Stimulated activated CD4-positive, alpha-beta T cell treated with anti-CD3 and anti-CD28 coated beads, TNF-alpha, amount 100 ng/mL, for 24 hours (primary cell): ENCODE measurements at places on chromosomes 5 and 9.

- peak; percentile 83 for DNase-seq
These were observed 139.2 kb upstream of the SMARCA2 start for GRCh38 chr9:1875921-1876448.

GRCh38 chr5:176171171-176171760 is 67.0 kb upstream of the SIMC1 start:
- DNase-seq, result no peak

DNA sequence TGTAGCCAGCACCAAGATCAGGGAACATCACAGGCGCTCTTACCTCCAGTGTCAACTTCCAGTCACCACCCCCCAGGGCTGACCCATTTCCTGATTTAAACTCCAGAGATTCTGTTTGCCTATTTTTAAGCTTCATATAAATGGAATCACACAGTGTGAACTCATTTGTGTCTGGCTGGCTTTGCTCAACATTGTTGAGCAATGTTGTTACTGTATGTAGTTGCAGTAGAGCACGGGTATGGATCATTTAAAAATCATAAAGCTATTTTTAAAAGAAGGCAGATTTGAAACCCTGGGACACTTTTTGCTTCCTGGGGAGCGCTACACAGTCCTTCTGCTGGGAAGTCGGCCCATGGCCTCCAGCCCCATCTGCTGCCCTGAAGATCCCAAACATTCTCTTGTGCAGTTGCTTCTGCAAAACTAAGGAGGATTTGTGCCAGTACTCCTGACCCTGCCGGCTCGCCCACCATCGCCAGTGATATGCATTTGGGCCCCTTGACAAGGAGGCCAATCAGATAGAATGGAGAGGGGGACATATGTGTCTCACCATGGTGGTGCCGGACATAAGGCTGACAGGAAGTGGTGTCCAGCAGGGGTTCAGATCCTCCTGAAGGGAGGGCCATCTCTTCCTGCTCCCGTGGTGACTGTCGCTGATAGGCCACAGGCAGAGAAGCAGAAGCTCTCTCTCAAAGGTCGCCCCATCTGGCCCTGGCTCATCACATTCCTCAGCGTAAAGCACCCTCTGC is 13.3 kb downstream of the DCANP1 start:
- no peak for DNase-seq

DNA sequence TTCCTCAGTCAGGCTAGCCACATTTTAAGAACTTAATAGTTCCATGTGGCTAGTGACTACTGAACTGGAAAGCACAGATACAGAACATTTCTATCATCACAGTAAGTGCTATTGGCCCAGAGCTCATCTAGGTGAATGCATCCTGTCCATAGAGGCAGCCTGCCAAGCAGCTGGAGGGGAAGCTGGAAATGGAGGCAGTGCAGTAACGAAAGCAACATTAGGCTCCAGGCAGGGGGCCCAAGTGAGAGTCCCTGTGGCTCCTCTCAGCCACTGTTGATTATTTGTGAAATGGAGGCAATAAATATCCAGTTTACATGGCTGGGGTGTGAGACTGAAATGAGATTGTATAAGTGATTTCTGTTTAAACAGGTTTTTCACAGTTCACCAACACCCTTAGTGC is 227.2 kb upstream of the KLF9 start:
- DNase-seq, result no peak

DNA sequence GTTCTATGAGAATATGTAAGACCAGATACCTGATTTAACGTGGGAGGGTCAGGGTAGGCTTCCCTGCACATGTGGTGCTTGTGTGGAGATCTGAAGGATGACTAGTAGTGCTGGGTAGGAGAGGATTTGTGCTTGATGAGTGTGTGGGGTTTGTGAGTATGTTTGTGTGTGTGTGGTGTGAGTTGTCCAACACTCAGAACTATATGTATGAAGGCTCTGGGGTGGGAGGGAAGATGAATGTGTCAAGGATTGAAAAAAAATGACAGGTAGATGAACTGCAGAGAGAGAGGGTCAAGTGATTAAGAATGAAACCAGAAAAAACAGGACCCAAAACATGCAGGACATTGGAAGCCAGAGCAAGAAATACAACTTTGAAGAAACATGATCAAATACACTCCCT is 154.6 kb upstream of the NR3C1 start:
- DNase-seq, result no peak

GRCh38 chr5:146745931-146746577 is 132.5 kb downstream of the PPP2R2B start:
- no peak for DNase-seq

DNA sequence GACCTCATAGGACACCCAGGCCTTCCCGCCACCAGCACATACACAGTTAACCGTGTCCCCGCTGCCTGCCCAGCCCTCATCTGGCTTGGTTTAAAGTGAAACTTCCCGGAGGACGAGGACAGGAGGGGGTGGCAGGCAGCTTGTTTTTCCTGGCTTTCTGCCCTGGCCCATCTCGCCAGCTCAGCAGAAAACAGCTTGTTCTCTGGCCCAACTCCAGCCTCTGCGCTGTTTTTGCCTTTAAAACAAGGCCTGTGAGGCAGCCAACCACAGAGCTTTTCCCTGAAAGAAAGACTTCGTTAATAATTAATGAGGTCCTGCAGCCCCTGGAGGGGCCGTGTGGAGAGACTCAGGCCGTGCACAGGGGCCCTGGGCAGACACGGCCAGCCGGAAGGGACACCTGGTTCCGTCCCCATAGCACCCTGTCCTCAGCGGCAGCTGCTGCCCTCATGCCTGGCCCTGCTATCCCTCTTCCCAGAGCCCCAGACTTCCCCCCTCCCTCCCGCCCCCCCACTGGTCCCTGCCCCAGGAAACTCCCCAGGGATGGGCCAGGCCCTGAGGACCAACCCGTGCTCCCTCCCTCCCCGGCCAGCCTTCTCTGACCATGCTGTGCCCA is 108.7 kb downstream of the RXRA start:
- DNase-seq, result no peak

- DNase-seq, result no peak
These were observed 139.8 kb downstream of the ESM1 start for GRCh38 chr5:54845567-54845941.

GRCh38 chr5:33072726-33073125 is 361.6 kb downstream of the NPR3 start:
- no peak for DNase-seq

DNA sequence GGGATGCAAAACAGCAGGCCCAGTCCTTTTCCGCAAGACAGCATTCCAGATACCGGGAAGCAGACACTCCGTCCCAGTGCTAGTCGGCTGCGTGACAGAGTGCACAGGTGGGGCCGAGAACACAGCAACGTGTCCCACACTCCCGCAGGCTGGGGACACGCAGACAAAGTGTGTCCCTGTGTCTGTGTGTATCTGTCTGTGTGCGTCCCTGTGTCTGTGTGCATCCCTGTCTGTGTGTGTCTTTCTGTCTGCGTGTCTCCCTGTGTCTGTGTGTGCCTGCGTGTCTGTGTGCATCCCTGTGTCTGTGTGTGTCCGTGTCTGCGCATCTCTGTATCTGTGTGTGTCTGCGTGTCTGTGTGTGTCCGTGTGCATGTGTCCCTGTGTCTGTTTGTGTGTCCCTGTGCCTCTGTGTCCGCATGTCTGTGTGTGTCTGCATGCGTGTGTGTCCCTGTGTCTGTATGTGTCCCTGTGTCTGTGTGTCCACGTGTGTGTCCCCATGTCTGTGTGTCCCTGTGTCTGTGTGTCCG is 137.0 kb downstream of the MRPL36 start:
- DNase-seq, result no peak

GRCh38 chr5:101643794-101644193 is 652.3 kb downstream of the SLCO4C1 start:
- no peak for DNase-seq

GRCh38 chr5:52864371-52864770 is 76.7 kb downstream of the ITGA1 start:
- DNase-seq, result no peak

DNA sequence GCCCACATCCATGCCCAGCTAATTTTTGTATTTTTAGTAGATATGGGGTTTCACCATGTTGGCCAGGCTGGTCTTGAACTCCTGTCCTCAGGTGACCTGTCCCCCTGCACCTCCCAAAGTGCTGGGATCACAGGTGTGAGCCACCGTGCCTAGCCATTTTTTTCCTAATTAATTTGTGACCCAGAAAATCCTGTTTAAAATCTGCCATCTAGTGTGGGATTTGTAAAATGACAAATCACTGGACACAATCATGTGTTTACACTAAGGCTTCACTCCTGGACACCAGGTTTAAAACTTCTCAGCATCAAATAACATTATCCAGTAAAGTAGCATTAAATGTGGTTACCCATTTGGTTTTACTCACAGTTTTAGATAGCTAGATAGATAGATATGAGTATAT is 18.6 kb upstream of the KDM4C start:
- no peak for DNase-seq

GRCh38 chr5:3612591-3613042 is 17.0 kb downstream of the IRX1 start:
- no peak for DNase-seq

- no peak for DNase-seq
These were observed 39.9 kb downstream of the RHOBTB3 start for GRCh38 chr5:95770830-95771708.
